Suppressor macrophage treated with lipopolysaccharide for 4 hours (primary cell): ENCODE measurements at places on chromosomes 7 and 10.

DNA sequence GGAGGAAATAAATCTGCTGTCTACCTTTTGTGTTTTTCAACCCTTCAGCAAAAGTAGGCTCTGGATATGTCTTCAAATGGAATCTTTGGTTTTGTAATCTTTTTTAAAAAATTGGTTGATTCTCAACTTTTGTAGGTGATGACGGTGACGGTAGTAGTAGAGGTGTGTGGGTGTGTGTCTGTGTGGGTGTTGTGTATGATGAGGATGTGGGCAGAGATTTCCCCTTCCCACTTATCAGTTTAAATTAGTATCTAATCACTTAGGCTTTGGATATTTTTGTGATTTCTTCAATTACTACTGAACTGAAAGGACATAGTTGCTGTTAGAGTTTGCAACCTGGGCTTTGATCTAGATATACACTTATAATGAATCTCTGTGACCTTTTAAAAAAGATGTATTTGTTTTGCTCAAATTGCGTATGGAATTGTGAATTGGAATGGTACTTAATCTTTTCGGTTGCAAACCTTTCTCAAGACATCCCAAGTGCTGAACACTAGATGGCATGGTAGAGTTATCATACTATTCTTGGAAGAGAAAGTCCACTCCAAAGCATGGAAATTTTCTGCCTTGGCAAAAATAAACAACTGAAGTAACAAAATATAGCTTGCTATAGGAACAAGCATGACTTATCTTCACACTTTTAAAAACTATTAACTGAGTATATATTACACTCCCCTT is 51.9 kb upstream of the A1CF start:
- DNase-seq, result peak; percentile 3

- no peak for DNase-seq
These were observed 147.6 kb upstream of the CSTF2T start for GRCh38 chr10:51846856-51847506.

DNA sequence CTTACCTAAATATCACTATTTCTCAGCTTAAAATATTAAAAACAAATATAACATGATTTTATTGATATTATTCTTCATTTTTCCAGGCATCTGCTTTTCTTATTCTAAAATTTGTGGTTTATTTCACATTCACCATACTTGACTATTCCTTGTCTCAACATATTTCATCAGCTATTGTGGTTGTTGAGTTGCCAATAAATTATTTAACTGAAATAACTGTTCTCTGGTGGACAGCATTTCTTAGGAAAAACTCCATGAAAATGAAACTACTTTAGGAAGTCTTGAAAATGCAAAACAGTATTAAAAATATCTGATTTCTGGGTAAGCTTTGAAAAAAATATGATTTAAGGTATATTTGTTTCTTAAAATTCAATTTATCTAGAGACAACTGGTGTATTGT is 122.9 kb upstream of the SEMA3A start:
- DNase-seq, result no peak

- DNase-seq, result no peak
These were observed 99.2 kb downstream of the ATXN7L1 start for GRCh38 chr7:105776986-105777910.

GRCh38 chr7:18834577-18834976 is 282.9 kb downstream of the TWIST1 start:
- DNase-seq, result no peak

DNA sequence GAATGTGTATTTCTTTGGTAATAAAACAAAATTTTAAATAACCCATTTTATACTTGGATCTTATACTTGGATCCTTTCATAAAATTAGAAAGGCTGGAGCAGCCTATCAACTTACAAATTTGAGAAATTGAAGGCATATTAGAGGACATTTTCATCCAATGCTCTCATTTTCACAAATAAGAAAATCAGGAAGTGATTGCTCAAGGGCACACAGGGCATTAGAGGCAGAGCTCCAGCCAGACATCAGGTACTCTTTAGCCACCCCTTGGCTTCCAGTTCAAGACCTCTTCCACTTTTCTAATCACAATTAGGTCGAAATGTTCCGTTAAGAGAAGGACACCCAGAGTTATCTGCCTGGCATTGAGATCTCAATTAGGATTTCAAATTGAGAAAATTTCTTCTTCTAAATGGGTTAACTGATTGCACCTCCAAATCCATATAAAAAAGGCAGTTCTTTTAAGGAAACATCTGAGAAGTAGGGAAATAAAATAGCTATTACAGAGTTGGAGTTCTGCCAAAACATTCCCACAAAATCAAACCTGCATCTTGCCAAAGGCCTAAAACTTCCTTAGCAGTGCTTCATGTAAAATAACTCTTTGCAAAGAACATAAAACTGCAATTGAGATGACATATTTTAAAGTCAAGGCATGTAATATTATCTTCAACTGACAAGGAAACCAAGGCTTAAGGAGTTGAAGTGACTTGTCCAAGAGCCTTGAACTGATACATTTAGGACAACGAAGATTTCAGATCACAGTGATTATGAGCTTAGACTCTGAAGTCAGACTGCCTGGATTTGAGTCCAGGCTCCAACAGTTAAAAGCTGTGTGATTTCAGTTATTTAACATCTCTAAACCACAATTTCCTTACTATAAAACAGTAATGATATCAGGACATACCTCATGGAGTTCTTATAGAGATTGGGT is 2.4 kb downstream of the ACTA2 start:
- no peak for DNase-seq

DNA sequence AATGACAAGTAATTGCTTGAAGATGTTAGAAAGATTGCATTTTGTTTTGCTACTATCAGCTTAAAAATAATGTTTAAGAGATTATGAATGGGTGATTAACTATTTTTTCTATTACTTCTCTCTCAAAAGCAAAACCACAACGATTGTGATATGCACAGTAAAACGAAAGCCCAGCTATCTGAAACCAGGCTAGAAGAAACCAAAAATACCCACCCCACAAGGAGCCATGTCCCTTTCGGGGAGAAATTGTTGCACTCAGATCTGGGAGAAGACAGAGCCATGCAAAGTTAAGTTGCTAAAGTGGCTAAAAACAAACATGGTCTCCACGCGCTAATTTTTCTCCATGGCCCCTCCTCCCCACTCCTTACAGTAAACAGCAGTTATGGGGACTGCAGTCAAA is 173.6 kb downstream of the RPS24 start:
- DNase-seq, result peak; percentile 25

DNA sequence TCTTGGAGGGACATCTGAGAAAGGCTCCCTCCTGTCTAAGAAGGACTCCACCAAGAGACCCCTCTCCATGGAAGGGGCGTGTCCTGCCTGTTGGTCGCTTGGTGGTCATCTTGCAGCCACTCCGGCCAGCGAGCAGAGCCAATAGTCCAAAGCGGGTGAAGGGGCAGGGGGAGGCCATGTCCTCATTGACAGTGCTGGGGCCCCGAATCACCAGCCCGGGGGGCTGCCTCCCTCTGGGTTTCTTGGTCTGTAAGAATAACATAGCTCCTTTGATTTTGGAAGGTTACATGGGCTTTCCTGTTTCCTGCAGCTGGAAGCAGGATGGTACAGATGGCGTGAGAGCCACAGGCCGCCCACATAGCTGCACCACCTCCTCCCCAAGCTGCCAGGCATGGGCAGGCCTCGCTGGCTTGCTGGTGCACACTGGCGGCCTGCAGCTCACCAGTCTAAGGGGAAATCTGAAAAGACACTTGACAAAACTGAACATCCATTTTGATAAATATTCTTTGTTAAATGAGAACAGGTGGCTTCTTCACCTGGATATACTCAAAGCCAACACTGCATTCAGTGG is 105.8 kb downstream of the ARHGAP22 start:
- DNase-seq, result no peak

DNA sequence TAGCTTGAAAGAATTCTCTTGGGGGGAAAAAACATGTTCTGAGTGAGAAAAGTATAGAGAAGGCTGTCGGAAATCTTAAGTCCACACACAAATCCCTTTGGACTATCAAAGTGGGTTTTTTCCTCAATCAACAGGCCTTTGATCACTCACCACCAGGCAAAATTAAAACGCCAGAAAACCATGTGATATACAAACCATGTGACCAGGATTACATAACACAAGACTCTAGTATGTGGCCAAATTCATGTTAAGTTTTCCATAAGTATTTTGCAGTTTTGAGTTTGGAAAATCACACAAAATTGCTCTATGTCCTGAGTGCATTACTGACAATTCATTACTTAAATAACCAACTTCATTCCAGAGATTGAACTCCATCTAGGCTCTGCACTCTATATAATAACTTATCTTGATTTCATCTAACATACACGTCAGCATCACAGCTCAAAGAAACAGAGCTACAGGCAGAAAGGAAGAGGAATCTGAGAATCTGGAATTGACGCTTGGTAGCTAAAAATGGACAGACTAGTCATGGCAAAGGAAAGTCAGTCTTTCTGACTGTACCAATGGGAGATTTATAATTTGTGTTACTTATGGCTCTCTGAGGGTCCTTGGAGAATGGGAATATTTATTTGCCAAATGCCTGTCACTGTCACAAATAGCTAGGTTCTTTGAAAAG is 383.5 kb downstream of the SFMBT2 start:
- no peak for DNase-seq

DNA sequence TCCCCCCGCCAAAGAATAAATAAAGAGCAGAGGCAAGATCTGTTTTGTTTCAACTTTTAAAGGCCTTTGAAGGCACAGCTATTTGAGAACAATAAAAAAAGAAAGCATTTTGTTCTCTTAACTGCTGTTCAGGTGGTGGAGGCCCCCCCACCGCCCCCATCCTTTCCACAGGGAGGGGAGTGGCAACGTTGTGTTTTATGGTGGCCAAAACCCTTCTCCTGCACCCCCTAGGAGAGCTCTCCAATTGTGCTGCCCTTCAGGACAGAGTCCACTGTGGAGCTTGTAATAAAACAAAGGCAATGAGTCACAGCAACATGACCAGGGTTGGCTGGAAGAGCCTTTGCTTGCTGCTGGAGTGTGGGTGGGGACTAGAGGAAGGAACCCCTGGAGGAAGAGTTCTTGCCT is 987.9 kb downstream of the KCNMA1 start:
- DNase-seq, result peak; percentile 51
